ENCODE measurements at places on chromosomes 7 and 10.

GRCh38 chr7:1245524-1246050, 12.9 kb downstream of the UNCX start:
- no peak for DNase-seq

- no peak for DNase-seq
Observed at GRCh38 chr7:1898628-1899185, 228.6 kb downstream of the ELFN1 start.

- no peak for DNase-seq
Observed at GRCh38 chr7:82428186-82428961, 15.2 kb downstream of the CACNA2D1 start.

DNA sequence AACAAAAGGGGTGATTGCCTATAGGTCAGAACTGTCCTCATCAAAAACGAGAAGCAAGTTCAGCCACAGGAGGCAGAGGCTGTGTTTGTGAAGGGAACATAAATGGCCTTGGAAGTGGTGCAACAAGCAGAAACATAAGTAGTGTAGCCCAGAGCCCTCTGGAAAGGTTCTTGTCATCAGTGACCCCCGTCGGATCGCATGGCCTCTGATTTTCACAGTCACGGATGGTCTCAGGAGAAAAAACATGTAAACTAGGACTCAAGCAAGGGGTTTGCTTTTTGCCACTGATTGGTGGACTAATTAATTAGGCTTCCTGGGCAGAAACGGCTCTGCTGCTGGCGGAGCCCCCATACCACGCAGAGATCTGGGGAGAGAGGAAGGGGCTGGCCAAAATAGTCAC, 496.5 kb upstream of the MKI67 start:
- no peak for DNase-seq

DNA sequence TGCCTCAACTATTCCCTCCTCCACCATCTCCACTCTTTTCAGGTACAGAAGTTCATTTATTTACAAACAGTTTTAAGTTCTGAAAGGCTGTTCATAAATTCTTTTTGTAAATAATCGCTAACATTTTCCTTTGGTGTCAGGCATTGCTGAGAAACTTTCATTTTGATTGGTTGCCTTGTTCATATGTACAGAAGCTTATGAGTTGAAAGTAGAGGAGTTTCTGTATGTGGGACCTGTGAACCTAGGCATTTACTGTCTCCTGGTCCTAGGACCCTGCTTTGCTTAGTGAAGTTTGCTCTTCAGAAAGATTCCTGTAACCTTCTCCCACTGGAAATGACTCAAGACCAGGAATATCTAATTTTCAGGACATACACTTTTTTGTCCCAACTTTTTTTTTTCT, 30.4 kb downstream of the CCSER2 start:
- no peak for DNase-seq

DNA sequence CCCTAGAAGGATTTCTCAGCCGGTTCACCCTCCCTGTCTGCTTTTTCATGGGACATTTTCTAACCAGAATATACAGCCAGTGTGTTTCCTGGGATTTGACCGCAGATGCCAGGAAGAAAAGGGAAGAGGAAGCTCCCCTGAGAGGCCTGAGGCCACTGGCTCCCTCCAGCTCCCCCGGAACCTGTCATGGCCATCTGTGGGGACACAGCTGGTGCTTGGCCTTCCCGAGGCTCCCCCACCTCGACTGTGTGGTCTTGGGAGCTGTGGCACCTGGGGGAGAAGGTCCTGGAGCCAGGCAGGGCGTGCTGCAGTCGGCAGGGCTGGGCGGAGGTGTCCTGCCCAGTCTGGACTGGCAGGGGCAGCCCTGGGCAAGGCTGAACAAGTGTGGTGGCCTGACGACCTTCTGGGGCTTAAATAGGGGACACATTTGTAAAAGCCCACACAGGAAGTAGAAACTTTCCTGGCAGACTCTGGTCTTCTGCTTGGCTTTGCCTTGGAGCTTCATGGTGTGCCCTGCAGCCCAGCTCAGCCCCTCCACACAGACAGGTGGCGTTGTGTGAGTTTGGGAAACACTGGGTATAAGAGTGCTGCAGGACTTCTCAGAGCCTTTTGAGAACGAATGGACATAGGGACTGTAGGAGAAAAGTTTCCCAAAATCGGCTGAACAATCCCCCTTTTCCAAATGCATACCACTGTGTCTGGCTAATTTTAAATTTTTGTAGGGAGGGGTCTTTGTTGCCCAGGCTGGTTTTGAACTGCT, 6.8 kb downstream of the BRI3 start:
- no peak for DNase-seq

GRCh38 chr7:47942132-47942531, 6.1 kb downstream of the PKD1L1 start:
- no peak for DNase-seq

- DNase-seq, result no peak
Observed at GRCh38 chr10:36574207-36574606, 551.2 kb upstream of the ANKRD30A start.

DNA sequence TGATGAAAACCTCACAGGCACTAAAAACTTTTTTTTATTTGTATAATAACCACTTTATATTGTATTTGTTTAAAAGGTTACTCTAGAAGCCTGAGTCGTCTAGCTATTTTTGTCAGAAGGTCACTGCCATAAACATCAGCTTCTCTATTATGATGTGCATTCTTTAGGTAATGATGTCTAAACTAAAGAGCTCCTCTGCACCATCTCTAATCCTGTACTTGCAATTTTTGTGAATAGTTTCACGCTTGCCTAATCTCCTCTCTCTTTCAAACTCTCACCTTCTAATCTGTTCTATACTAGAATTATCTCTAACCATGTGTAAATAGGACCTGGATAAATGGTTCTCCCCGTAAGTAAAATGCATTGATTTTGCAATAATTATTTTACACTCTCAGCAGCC, 10.5 kb upstream of the CHUK start:
- DNase-seq, result no peak

DNA sequence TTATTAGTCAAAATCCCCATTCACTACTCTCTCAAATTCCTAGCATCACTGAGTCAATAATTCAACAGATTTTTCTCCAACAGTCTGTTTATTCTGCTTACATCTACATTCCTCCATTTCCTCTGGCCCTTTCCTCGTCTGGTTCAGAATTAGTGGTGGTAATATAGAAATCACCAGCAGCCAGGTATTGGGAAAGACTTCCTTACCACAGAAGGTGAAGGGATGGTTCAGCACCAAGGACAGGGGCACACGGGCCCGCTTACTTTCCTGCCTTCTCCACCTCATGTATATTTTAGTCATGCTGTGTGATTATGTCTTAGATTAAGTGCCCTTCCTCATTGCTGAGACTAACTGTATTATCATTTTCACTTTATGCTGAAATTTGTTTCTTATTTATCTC, 70.4 kb upstream of the APBB1IP start:
- DNase-seq, result no peak

DNA sequence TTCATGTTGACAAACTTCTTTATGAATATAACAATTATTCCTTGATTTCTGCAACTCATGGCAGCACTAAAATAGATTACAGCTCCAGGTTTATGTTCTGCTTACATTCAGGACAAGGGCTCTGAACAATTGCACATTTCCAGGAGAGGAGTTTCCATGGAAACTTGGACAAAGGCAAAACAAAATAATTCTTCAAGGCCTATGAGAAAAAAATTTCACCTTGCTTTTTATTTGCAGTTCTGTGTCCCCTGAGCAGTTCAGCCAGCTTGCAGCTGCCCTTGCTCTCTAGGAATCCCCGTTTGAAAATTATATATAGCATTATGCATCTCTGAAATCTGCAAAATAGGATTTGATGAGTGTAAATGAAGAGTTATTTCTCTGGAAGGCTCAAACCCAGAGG, 71.7 kb downstream of the ARL4A start:
- no peak for DNase-seq

DNA sequence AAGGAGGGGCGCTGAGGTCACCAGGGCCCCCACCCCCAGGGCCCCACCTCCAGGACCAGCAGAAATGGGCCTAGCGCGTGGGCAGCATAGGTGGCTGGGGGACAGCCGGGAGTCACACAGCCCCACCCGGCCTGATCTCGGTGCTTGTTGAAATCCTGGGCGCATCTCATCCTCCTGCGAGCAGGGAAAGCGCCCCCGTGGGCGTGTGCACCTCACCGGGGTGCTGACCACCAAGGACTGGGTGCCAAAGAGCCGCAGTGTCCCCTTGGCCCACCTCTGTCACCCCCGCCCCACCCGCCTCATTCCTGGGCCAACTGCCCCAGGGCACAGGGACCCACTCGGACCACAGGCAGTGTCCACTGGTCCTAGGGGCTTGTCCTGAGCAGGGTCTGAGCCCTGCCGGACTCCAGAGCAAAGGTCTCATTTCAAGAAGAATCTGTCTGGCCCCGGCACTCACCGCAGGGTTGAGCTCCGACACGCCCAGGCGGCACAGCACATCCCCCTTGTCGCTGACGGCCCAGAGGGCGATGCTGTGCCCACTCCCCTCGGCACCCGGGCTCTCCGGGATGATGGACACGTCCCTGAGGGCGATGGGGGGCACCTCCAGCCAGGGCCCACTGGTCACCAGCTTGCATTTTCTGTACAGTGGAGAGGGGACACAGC, 11.4 kb downstream of the BHLHA15 start:
- no peak for DNase-seq

DNA sequence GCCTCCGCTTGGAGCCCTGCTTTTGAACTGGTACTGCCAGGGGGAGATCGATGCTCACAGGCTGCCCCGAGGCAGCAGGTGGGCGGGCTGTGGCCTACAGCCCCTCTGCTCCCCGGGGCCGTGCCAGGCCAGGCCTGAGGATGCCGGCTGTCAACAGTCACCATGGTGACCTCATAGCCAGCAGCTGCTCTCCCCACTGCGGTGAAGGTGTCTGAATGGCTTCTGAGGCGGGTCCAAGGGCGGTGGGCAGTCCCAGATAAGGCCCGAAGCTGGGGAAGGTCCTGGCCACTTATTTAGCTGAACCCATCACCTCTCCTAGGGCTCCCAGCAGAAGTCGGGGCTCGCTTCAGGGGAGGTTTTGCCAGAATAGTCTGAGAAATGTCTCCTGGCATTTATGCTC, 179.3 kb downstream of the ARHGAP12 start:
- DNase-seq, result no peak

DNA sequence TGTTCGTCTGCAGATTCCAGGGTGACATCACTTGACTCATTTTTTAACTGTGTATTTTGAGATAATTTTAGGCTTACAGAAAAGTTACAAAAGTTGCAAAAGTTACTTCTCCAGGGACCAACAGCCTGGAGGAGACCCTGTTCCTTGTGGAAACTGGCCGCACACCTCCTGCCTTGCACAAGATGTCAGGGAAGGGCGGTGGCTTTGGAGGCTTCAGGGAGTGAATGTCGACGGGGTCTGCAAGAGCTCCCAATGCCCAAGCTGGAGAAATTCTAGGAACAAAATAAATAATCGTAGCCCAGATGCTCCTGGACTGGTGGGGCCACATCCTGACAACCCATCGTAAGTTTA, 62.2 kb upstream of the FAM20C start:
- no peak for DNase-seq

DNA sequence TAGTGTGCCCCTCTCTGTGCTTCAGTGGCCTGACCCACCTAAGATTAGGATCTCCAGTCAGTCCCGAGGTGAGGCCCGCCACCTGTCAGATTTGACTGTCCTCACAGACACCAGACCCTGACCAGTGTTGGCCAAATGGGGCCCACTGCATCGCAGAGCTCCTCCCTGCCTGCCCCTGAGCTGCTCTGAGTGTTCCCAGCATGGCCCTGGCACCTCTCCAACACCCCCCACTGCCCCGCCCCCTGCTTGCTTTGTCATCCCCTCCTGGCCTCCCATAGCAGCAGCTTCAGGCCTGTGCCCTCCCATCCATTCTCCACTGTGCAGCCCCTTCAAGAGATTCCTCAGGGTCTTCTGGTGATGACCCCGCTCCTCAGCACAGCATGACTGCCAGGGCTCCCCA, 67.6 kb downstream of the C10orf120 start:
- DNase-seq, result no peak

GRCh38 chr10:22682237-22683139, 31.9 kb downstream of the PIP4K2A start:
- no peak for DNase-seq

GRCh38 chr10:11679946-11680345, 62.2 kb upstream of the ECHDC3 start:
- no peak for DNase-seq

All from ureter (tissue), 1 donor.